ENCODE measurements at places on chromosomes 12 and 14.
A peak's percentile ranks its signal among the peaks of the same experiment; 100 is the strongest.

GRCh38 chr14:19743256-19743655, at the start of gene OR4Q3:
Gene OR4Q3 (plus strand): TSS chr14:19743571.
- no peaks in the 10 kb centered on the region for H3K4me1 ChIP-seq
- no peak within 1 kb of the TSS for H3K27ac ChIP-seq
- no peak within 1 kb of the TSS for H3K4me3 ChIP-seq
- H3K36me3 ChIP-seq: no peaks in the 10 kb centered on the region

DNA sequence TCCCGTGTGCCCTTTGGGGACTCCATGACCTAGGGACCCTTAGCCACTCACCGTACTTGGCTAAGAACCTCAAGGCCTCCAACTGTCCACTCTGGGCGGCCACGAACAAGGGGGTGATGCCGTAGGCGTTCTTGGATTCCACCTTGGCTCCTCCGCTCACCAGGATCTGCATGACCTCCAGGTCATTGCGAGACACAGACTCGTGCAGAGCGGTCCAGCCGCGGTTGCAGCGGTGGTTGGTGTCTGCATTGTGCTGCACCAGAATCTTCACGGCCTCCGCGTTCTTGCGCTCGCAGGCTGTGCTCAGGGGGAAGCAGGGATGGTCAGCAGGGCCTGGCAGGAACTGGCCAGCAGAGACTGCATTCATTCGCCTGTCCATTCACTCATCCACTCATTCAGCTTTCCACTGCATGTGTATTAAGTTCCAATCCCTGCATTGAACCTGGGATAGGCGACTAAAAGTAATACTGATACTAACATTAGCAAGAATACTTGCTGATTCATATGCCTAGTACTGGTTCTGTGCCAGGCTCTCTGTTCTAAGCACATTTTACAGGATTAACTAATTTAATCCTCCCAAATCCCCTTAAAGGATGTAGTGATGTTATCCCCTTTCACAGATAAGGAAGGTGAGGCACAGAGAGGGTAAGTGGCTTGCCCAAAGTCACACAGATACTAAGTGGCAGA, 23.9 kb downstream of the FAM181A start:
- H3K4me1 ChIP-seq: no peaks in the 10 kb centered on the region
- H3K27ac ChIP-seq: no peak overlapping the region
- H3K36me3 ChIP-seq: no peaks in the 10 kb centered on the region
- H3K27me3 ChIP-seq: no peaks in the 10 kb centered on the region
- no peak overlapping the region for H3K4me3 ChIP-seq

- H3K27ac ChIP-seq: no peak overlapping the region
- no peaks in the 10 kb centered on the region for H3K36me3 ChIP-seq
- H3K4me1 ChIP-seq: peaks cover 22% of the 10 kb centered on the region
Observed at GRCh38 chr12:53659011-53659551, 16.8 kb downstream of the ATP5MC2 start.

GRCh38 chr12:11555743-11556625, 93.5 kb upstream of the ETV6 start:
- no peak overlapping the region for H3K4me3 ChIP-seq
- H3K27ac ChIP-seq: no peak overlapping the region
- no peaks in the 10 kb centered on the region for H3K27me3 ChIP-seq
- H3K4me1 ChIP-seq: no peaks in the 10 kb centered on the region
- no peak for DNase-seq

DNA sequence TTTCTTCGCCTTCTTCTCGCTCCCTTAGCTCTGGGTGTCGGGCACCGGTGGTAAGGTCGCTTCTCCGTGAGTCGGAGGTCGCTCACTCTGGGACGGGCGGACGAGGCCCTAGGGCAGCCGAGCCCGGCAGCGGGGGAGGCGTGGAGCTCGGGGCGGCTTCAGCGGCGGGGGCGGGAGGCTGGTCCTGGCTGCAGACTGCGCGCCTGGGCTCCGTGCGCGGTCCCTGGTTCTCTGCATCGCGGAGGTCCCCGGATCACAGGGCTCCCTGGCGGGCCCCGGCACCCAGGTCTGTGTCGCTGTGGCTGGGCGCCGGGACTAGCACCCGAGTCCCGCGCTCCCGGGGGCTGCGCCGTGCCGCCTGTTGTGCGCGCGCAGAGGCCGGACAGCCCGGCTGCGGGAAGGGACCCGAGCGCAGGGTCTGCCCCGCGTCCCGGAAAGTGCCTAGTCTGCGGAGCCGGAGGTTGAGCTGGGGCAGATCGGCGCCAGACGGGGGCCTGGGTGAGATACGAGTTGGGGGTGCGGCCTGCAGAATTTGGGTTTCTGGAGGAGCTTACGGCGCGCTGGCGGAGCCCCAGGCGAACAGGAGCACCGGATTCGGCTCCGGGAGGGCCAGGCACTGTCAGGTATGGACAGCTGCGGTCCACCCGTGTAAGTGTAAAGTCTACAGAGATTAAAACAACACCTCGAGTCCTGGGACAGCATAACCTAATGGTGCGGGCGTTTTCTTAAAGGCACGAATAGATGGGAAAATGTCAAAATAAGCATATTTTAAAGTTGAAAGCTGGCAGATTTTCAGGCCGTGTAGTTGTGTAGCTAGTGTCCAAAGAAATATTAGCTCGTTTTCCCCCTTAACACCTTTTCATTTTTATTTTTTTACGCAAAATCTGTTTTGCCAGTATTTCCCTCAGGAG, 713 bp downstream of the FRMD6 start:
- peaks cover 4% of the 10 kb centered on the region for H3K4me1 ChIP-seq
- H3K27me3 ChIP-seq: no peaks in the 10 kb centered on the region
- DNase-seq: peak; percentile 27
- peak overlapping the region; percentile 84 for H3K4me3 ChIP-seq
- peak overlapping the region; percentile 52 for H3K27ac ChIP-seq

DNA sequence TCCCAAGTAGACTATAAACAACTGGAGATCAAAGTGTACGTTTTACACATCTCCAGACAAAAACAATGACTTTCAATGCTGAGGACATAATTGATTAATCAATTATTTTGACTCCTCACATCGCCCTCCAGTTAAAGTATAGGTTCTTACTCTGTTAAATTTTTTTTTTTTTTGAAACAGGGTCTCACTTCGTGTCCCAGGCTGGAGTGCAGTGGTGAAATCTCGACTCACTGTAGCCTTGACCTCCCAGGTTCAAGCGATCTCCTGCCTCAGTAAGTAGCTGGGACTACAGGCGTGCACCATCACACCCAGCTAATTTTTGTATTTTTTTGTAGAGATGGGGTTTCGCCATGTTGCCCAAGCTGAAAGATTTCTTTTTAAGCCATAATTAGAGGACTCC, 938 bp upstream of the CCNB1IP1 start:
- no peak for DNase-seq
- H3K27me3 ChIP-seq: no peaks in the 10 kb centered on the region
- H3K36me3 ChIP-seq: no peaks in the 10 kb centered on the region
- no peaks in the 10 kb centered on the region for H3K4me1 ChIP-seq

- H3K36me3 ChIP-seq: no peaks in the 10 kb centered on the region
- no peak for DNase-seq
- H3K4me3 ChIP-seq: no peak overlapping the region
- H3K4me1 ChIP-seq: no peaks in the 10 kb centered on the region
Observed at GRCh38 chr14:101719045-101719645, 42.4 kb upstream of the PPP2R5C start.

DNA sequence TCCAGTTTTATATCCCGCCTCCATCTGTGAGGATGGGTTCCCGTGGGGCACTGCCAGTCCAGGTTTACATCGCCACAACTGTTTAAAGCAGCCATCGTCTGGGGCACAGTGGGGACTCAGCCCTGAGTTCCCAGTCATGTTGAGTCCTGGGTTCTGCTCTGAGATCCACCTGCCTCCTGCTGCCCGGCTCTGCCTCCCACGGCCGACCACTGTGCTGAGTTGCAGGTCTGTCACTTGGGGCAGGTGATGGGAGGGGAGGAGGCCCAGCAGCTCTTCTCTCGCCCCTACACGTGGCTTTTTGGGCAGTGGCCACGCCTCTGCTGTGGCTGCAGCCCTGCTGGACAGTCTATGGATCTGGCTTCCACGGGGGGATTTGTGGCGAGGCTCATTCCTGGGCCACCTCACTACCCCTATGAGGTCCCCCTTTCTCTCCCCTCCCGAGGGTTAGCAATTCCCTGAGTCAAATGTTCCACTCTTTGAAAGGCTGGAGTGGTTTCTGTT, 143.0 kb downstream of the ADGRD1 start:
- H3K27ac ChIP-seq: no peak overlapping the region
- no peak for DNase-seq
- peaks cover 8% of the 10 kb centered on the region for H3K4me1 ChIP-seq

DNA sequence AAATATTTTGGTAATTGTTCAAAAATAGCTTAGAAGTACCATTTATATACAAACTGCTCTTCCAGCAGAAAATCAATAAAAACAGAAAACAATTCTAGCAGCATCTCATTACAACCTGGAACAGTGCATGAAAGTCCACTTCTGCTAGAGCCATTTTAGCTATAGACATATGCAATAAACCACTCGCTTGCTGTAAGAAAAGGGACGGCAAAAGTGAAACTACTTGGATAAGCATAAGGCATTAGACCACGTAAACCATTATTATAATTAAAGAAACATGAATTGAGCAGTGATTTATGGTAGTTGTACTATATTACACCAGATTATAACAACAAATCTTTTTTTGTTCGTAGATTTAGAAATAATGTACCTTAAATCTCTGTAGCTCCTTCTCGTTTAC, 48.7 kb downstream of the LRIG3 start:
- H3K4me1 ChIP-seq: no peaks in the 10 kb centered on the region
- no peak overlapping the region for H3K27ac ChIP-seq
- no peak overlapping the region for H3K4me3 ChIP-seq
- no peaks in the 10 kb centered on the region for H3K27me3 ChIP-seq
- DNase-seq: no peak

DNA sequence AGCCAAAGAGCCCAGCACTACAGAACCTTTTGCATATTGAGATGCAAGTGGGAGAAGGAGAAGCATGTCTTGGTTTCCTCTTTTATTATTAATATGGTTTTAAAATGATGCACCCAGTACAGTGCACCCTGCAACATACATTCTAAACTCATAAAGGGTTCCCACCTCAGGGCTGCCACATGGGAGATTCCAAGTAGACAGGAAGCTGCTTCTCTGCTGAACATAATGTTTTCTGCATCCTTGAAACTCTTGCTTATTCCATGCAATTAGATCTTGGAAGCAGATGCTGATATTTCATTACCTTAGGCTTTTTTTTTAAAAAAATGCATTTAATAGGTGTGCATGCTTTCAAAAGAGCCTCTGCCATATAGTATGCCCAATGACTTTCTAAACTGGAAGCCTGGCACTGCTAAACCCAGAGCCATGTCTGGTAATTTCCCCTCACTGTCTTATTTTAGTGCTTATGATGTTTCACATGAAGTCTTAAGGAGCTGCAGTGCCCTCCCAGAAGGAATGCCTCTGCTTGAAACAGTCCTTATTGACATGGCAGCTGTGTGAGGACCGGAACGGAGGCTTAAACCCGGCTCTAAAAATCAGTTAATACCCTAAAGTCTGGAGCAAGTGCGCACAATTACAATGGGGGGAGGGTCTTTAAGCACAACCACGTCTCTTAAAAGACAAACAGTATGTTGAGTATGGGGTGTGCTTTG, 2.0 kb upstream of the SIX1 start:
- no peaks in the 10 kb centered on the region for H3K36me3 ChIP-seq
- no peak overlapping the region for H3K27ac ChIP-seq
- H3K4me1 ChIP-seq: peaks cover under 1% of the 10 kb centered on the region
- no peak overlapping the region for H3K4me3 ChIP-seq
- peaks cover 31% of the 10 kb centered on the region for H3K27me3 ChIP-seq

GRCh38 chr12:131845121-131845520, 16.9 kb downstream of the MMP17 start:
- H3K27me3 ChIP-seq: no peaks in the 10 kb centered on the region
- no peaks in the 10 kb centered on the region for H3K36me3 ChIP-seq
- DNase-seq: no peak
- H3K4me1 ChIP-seq: no peaks in the 10 kb centered on the region

GRCh38 chr12:131850856-131851559, 22.8 kb downstream of the MMP17 start:
- no peak for DNase-seq
- no peak overlapping the region for H3K4me3 ChIP-seq
- no peaks in the 10 kb centered on the region for H3K36me3 ChIP-seq
- H3K4me1 ChIP-seq: no peaks in the 10 kb centered on the region

DNA sequence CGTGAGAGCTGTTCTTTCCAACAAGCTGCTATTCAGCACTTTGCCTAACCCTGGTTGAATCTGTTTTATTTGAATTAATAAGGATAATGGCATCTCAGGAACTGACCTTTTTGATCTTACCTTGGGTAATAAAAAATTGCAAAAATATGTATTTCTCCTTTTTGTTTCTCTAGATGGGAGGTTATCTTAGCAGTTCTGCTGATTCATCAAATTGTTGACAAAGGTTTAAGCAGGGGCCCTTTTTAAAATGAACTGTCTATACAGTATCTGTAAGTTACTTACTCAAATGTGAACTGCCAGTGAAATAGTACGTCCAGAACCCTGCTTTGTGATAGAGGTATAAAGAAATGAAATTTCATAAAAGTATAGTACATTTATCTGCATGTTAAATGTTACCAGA, 681 bp downstream of the TSHR start:
- H3K4me1 ChIP-seq: peaks cover 53% of the 10 kb centered on the region
- no peak for DNase-seq
- H3K27ac ChIP-seq: no peak overlapping the region
- no peaks in the 10 kb centered on the region for H3K36me3 ChIP-seq

GRCh38 chr12:131275824-131276223, 322.1 kb downstream of the ADGRD1 start:
- H3K27me3 ChIP-seq: no peaks in the 10 kb centered on the region
- no peak overlapping the region for H3K27ac ChIP-seq
- no peak overlapping the region for H3K4me3 ChIP-seq
- no peaks in the 10 kb centered on the region for H3K36me3 ChIP-seq
- no peaks in the 10 kb centered on the region for H3K4me1 ChIP-seq

DNA sequence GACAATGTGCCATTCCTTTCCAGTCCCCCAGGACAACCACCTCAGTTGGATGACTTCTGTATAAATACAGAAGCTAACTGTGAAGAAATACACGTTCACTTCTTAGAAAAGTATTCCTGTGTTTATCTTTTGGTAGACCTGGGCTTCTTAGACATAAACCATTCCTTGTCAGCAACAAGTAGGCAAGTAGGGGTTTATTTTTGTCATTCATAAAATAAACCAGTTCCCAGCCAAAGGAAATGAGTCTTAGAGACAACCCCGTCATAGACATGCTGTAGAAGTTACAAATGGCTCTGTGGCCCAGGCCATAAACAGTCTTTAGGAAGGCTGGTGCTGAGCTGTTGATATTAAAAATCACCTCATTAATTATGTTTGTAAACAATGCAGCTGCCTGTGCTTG, 243.2 kb downstream of the SPTSSA start:
- no peak overlapping the region for H3K4me3 ChIP-seq
- H3K4me1 ChIP-seq: no peaks in the 10 kb centered on the region
- H3K36me3 ChIP-seq: no peaks in the 10 kb centered on the region
- no peaks in the 10 kb centered on the region for H3K27me3 ChIP-seq
- DNase-seq: no peak

DNA sequence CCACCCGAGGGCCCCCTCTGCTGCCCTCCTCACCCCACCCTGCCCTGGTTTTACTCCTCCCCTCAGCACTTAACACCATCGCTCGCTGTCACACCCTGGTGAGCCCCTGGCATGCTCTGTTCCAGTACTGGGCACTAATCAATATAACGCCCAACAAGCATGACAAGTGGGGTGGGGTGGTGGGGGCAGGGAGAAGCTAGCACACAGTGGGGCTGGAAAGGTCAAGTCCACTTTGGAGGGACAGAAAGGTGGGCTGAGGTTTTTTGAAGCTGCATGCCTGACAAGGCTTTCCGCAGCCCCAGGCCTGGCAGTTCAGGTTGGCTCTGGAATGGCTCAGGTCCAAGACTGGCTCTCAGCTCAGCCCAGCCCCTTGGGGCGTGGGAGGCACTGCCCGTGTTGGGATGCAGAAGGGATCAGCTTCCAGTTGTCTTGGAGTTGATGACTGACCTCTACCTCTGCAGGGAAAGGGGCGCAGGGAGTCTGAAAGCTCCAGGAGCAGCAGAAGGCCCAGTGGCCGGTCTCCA, 34.1 kb downstream of the PLEKHG3 start:
- no peaks in the 10 kb centered on the region for H3K4me1 ChIP-seq
- H3K4me3 ChIP-seq: no peak overlapping the region
- H3K36me3 ChIP-seq: no peaks in the 10 kb centered on the region
- no peak overlapping the region for H3K27ac ChIP-seq
